ENCODE measurements at places on chromosomes 3 and 15.

GRCh38 chr3:158718490-158719170, 13.6 kb downstream of the RARRES1 start:
- peak; percentile 93 for DNase-seq

- DNase-seq = peak; percentile 95
Observed at GRCh38 chr3:130260918-130261317, 84.6 kb upstream of the COL6A5 start.

DNA sequence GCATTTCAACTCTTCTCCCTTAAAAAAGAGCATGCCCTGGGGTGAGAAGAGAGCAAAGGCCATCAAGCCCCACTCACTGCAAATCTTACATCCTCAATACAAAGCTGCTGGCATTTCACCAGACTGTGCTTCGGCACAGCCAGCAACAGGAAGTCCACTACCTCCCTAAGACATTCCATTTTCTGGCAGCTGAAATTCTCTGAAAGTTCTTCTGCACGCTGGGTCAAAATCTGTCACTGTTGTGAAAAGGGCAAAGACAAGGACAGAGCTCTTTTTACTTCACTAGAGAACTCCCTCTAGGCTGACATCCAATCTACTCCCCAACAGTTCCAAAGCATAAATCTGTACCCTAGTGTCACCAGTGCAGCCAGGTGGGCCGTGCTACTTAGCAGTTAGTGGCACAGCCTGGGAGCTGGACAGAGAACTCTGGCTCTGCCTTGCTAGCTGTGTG, 6.3 kb downstream of the MTMR10 start:
- DNase-seq = peak; percentile 16

DNA sequence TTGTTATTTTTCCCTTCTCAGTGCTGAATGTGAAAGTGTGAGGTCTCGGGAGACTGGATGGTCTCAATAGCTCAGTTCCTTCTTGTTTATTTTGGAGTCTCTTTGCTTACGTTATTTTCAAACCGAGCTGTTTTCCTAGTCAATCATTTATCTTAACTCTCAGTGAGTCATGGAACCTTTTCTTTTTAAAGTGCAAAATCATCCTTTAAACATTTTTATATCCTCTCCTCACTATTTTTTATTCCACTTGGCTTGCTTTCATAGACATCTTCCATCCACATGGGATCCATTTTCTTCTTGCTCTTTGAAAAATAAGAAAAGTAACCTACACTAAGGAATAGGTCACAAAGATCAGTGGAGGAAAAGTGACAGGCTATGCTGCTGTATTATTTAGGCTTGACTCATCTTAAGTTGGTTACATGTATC, 497.8 kb downstream of the NAALADL2 start:
- DNase-seq = no peak

DNA sequence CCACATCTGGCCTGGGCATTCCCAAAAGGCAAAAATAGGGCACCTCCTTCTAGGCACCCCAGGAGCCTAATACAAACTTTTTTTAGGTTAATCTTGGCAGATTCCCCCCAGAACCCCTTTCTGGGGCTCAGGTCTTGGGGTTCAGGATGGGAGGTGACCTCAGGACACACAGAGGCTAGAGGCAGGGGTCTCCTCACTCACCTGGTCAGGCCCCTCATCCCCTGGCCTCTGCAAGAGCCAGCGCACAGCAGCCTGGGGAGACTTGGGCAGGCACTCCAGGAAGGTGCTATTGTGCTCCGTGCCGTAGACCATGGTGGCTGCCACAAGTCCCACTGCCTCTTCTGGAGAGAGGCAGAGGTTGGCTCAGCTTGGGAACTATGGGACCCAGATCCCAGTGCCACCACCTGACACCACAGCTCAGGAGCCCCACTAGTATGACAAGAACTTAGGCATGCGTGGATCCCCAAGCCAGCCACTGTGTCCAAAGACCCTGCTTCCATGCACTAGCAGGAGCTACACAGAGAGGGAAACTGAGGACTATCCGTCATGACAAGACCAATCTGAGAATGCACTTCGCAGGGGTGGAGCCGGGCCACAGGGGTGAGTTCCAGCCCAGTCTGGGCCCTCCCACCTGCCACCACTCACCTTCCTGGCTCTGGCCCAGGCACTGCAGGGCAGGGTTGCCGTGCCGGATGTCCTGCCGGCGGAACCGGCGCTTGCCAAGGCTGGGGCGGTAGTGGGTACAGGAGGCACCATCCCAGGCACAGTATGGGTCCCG, 7.4 kb downstream of the SEMA3G start:
- DNase-seq = no peak

DNA sequence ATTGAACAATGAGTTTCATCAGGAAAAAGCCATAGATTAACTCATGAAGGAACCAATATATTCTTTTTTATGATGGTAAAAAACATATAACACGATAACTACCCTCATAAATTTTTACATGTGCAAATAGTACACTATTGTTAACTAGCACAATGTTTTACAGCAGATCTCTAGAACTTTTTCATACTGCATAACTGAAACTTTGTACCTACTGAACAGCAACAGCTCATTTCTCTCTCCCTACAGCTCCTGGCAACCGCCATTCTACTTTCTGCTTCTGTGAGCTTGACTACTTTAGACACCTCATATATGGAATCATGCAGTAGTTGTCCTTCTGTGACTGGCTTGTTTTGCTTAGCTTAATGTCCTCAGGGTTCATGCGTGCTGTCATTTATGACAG, 235.4 kb downstream of the NFKBIZ start:
- DNase-seq = no peak

GRCh38 chr3:129106320-129106719, 15.3 kb downstream of the RAB43 start:
- peak; percentile 20 for DNase-seq

DNA sequence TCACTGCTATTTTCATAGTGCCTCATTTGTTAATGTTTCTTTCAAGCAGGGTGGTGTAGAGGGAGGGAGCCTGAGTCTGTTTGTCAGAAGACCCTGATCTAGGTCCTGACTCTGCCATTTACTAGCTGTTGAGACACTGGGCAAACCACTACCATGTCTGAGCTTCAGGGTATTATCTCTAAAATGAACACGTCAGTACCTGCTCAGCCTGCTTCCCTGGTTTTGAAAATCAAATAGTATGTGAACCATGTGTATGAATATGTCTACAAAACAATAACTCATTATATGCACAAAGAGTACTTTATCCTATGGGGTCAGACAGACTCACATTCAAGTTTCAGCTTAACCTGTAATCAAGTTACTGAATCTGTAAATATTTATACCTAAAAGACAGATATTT, 25.1 kb downstream of the SYNPR start:
- DNase-seq = no peak

All from muscle of leg (tissue), 16 donors.